ENCODE measurements at places on chromosomes 6 and 20.
A peak's percentile ranks its signal among the peaks of the same experiment; 100 is the strongest.

GRCh38 chr6:129490521-129491255 is 219.3 kb downstream of the ARHGAP18 start:
- no peak for DNase-seq

- DNase-seq: no peak
These were observed 3.5 kb downstream of the RNASET2 start for GRCh38 chr6:166952567-166953486.

- no peak for DNase-seq
These were observed 10.3 kb downstream of the MTO1 start for GRCh38 chr6:73471686-73472290.

DNA sequence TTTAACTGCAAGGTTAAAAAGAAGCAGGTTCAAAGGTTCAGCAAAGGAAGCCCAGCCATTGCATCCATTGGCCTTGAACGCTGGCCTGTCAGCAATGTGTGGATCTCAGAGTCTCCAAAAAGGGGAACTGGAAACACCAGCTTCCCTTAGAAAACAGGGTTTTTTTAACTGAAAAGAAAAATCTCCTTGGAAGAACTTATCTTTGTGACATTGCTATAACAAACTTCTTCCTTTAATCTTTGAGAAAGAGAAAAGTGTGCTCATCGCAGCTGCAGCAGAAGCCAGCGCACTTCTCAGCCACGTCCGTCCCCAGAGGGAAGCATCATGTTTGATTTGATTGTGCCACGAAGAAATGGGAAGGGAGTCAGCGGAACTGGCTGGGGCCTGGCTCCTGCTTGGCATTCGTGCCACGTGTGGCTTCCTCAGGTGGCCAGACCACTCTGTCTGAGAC is 215.0 kb downstream of the SYNDIG1 start:
- no peak for DNase-seq

- DNase-seq: peak; percentile 16
These were observed 90.0 kb upstream of the IFNGR1 start for GRCh38 chr6:137309078-137309762.
